ENCODE measurements at places on chromosomes 11 and 22.
A peak's percentile ranks its signal among the peaks of the same experiment; 100 is the strongest.

GRCh38 chr11:88171982-88172381 is 3.3 kb downstream of the RAB38 start:
- DNase-seq = no peak

- DNase-seq = no peak
Measured at GRCh38 chr22:47303161-47303890, 540.9 kb downstream of the TBC1D22A start.

GRCh38 chr11:66287889-66288670 is 863 bp downstream of the YIF1A start:
- no peak for DNase-seq

DNA sequence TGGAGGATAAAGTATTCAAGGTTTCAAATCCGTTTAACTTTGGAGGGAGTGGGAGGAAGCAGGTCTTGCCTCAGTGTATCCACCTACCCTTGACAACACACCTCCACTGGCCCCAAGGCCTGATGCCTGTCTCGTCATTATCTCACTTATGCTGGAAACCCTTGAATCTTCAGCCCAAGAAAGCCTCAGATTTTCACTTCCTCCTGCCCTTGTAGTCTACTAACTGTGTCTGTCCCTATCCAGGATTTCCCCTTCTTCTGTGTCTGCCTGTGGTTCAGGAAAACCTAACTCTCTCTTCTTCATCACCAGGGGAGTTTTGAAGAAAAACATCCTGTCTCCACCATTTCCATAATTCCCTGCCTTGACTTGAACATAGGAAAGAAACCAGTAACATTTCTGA is 56.1 kb downstream of the SYT9 start:
- DNase-seq = no peak

- no peak for DNase-seq
Measured at GRCh38 chr11:22666325-22666687, at the start of gene GAS2. TSS of gene GAS2 (plus strand) at chr11:22666611. CDS start at chr11:22674870, 8,259 bp downstream.

GRCh38 chr11:10490398-10491241 is 35.6 kb downstream of the AMPD3 start:
- peak; percentile 8 for DNase-seq

- no peak for DNase-seq
Measured at GRCh38 chr11:63889344-63889743, 27.6 kb downstream of the RCOR2 start.

DNA sequence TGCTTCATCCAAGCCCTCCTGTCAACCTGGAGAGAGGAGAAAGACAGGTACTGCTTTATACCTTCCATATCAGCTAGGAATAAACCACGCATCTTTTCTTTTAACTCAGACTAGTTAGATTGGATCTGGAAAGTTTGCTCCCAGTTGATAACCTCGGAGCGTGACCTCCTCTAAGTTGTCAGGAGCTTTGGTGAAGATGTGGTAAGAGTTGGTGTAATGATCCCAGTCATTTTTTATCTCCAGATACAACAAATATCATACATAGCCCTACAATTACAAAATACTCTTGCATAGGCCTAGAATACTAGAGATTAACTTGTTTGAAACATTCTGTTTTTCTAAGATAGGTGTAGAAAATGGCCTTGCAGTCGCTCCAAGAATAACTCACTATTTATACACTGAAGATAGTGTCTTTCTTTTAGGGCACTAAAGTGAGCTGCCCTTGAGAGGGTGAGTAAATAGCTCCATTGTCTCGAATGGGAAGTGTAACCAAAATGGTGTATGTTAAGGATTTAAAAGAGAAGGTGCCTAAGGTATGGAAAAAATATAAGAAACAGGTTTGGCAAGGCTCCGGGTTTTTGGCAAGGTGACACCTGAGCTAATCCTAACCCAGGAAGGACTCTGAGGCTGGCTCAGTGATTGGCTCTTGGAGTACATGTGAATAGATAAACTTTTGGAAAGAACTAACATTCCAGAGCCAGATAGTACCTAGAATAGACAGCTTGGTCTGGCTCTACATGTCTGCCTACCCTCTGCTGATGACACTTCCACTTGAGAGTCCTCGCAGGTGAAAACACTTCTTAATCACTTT is 59.4 kb downstream of the GLYATL1 start:
- no peak for DNase-seq

DNA sequence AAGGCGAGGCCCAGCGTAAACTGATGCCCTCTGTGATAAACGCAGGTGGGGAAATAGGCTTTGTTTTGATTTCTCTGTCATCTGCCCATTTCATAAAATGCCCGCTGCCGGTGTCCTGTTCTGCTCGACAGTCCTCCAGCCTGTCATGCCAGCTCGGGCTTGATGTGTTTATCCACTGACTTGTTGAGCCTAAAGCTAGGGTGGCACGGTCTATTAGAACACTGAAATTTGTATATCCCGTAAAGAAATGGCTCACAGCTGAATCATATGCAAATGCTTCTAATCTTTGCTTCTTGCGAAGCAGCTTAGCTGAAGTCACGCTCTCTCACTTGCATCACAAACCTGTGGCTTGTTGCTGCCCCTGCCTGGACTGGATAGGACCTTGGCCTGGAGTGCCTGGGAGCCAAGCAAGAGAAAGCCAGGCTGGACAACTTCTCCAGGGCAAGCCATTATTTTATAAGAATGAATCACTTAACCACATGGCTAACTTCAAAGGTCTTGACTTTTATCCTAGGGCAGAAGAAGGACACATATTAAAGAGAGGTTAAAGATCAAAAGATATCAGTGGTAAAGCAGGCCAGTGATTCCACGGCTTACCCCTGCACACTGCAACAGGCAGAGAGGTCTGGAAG is 33.1 kb downstream of the EHF start:
- no peak for DNase-seq

GRCh38 chr11:92882828-92883611 is 86.4 kb upstream of the MTNR1B start:
- no peak for DNase-seq

- DNase-seq = no peak
Measured at GRCh38 chr11:122746050-122746478, 90.5 kb downstream of the UBASH3B start.

GRCh38 chr11:12045914-12046635 is 37.6 kb upstream of the DKK3 start:
- no peak for DNase-seq

DNA sequence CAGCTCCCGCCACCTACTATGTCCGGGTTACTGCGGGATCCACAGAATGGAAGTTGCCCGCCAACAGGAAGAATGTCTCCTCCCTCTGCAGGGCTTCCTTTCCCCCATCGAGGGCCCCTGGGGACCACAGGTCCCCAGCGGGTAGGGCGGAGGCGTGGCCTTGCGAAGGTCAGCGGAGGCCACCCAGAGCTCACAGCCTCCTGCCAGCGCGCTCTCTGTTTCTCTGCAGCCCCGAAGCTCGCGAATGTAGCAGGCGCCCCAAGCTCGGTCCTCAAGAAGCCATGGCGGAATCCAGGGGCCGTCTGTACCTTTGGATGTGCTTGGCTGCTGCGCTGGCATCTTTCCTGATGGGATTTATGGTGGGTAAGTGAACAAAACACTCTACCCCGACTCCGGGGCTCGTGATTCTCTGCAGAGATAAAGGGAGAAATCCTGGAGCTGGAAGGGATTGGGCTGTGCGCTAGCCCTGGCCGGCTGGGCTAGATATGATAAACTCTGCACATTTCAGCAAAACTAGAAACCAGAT is at the start of gene NAALAD2:
TSS of gene NAALAD2 (plus strand) at position 186 of the 526 bp plus-strand sequence. CDS start at position 282, 96 bp downstream.
- no peak for DNase-seq

GRCh38 chr22:47605441-47605840 is 843.0 kb downstream of the TBC1D22A start:
- DNase-seq = no peak

GRCh38 chr11:73236205-73236765 is 18.2 kb downstream of the P2RY2 start:
- no peak for DNase-seq

DNA sequence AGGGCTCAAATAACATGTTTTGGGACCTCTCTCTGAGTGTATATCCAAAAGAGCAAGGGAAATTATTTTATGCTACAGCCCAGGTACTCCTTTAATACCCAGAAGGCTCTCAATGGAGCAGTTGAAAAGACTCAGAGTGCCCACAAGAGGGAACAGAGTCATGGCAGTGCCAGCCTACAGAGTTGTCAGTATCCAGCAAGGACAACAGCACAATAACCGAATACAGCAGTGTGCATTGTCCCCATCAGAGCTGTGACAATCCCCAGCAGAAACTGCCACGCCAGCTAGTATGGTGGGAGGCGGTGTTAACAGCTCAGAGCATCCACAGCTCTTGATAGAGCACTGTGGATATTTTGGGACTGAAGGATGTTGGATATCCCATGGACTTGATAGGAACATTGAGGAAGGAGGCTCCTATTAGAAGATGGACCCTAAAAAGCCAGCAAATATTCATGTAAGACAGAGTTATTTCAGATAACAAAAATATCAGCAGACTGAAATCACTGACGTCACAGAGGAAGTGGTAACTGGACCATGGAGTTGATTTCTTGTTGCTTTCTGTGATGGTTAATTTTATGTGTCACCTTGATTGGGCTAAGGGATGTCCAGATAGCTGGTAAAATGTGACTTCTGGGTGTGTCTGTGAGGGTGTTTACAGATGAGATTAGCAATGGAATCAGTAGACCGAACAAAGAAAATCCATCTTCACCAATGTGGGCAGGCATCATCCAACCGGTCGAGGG is 17.7 kb upstream of the PAFAH1B2 start:
- DNase-seq = no peak

GRCh38 chr22:48104102-48104738 is 1341.8 kb downstream of the TBC1D22A start:
- no peak for DNase-seq

- DNase-seq = no peak
Measured at GRCh38 chr11:101034076-101034475, 95.5 kb downstream of the PGR start.

DNA sequence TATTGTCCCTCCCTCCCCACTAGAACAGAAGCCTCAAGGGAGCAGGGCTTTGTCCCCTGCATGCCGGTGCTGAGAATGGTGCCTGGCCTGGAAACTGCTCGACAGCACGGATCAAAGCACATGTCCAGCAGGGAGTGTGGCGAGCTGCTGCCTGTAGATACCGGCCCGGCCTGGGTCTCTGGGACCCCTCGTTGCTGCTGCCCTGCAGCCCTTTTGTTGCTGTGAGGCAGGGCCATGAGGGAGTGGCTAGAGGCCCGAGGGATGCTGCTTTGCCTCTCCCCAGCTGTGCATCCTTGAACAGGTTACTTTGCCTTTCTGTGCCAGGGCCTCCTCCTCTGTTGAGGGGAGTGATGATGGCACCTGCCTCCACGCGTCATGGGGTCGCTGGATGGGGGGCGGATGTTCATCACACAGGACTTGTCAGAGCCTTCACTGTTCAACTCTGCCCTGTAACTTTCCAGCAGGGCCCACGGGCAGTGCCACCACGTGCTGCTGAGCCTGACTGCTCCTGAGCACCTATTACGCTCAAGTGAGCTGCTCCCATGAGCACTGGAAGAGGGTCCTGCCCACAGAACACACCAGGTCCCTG is 15.3 kb upstream of the PARVG start:
- DNase-seq = no peak

DNA sequence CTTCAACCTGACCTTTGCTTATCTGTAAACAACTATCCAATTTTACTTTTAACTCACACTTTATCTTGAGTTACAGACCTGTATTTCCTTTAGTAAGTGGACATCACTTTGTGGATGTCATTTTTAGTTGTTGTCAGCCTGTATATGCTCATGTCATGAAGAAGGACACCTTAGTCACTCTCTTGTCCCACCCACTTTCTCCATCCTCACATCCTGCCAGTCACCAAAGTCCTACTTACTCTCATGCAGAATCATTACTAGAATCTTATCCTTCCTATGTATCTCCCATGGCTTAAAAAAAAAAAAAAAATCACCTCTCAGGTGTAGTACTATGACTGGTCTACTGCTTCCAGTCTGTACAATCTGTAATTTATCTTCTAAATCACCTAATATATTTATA is 43.3 kb downstream of the SESN3 start:
- no peak for DNase-seq

DNA sequence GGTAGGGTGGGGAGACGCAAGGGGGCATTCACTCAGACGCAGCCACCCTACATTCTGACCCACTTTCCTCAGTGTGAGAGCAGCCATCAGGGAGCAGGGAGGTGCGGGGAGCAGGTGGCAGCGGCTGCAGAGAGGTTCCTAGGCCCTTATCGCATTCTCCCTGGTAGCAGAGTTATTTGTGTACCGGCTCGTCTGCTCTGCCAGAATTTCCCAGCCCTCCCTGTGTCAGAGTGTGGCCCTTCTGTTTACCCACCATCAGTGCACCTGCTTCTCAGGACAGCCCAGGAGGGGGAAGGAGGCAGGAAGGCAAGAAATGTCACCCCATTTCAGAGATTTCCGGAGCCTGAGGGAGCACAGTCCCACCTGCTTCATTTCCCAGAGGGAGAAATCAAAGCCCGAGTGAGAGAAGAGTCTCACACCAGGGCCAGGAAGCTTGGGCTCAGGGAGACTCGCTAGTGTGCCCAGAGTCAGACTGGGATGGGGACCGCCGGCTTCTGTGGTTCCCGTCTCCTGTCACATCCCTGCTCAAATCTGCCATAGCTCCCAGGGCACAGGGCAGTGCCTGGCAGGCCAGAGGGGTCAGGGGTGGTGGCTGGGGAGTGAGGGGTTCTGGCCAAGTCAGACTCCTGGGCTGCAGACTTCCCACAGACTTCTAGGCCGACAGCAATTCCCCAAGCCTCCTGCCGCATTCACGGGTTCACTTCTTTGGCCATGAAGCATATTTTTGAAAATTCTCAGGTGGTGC is 49.7 kb downstream of the ARRB1 start:
- no peak for DNase-seq

- DNase-seq = no peak
Measured at GRCh38 chr11:108135845-108136544, 14.6 kb downstream of the ACAT1 start.

- no peak for DNase-seq
Measured at GRCh38 chr22:34604312-34604711, 461.6 kb upstream of the ISX start.

DNA sequence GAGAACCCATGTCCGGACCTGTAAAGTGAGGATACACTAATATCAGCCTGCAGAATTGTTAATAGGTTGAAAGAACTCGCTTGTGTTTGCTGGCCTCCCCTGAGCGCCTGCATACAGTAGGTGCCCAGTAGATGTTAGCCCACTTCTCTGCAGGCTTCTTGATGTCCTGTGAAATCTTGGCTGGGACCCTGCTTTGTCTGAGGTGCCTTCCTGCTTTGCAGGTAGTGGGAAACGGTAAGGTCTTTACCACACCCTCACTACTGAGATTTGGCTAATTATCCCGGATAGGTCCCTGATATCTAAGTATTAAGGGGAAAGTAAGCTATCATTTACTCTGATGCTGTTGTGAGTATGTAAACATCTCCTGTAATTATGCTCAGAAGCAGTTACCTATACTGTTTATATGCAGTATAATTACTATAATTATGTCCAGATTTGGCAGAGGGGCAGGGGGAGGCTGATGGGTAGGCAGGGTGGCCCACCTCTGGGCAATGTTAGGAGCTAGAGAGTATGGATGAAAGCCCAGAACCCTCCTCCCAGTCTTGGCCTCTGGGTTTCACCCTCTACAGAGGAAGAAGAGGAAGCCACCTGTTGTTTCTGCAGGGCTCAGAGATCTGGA is 1.2 kb upstream of the ARRB1 start:
- no peak for DNase-seq
